ENCODE measurements at places on chromosomes 7 and 10. TPM values are rescaled to one million over a fixed set of nuclear protein-coding genes. Genes with fewer than 3 reads are reported as not detected.

GRCh38 chr7:31108097-31108657 is 56.1 kb downstream of the ADCYAP1R1 start:
- peak; percentile 3 for DNase-seq
- no peaks in the 10 kb centered on the region for H3K36me3 ChIP-seq
- no peaks in the 10 kb centered on the region for H3K4me1 ChIP-seq
- no peak overlapping the region for H3K27ac ChIP-seq

- no peak overlapping the region for H3K4me3 ChIP-seq
- H3K27ac ChIP-seq: no peak overlapping the region
- peaks cover 29% of the 10 kb centered on the region for H3K27me3 ChIP-seq
These were observed 48.4 kb downstream of the UNCX start for GRCh38 chr7:1281068-1281467.

DNA sequence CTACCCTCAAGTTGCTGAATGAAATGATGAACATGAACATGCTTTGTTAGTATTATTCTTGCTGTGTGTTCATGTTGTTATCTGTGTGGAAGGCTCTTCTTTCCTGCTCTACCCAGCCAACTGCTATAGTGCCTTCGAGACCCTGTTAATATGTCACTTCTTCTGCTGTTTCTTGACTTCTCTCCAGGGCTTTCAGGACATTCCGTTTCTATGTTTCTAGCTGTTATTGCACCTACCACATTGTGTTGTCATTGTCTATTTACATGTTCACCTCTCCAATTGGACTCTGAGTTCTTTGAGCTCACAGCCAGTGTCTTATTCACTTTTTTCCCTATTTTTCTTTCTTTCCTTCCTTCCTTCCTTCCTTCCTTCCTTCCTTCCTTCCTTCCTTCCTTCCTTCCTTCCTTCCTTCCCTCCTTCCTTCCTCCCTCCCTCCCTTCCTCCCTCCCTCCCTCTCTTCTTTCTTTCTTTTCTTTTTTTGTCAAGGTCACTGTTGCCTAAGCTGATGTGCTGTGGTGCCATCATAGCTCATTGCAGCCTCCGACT is 40.4 kb downstream of the BAMBI start:
- no peak overlapping the region for H3K27ac ChIP-seq
- peaks cover 10% of the 10 kb centered on the region for H3K27me3 ChIP-seq
- no peak overlapping the region for H3K4me3 ChIP-seq

GRCh38 chr10:80537736-80538480 is at the start of gene SH2D4B:
TSS of gene SH2D4B (plus strand) at chr10:80537902. CDS start at chr10:80538332, 430 bp downstream.
- H3K27me3 ChIP-seq: peaks cover 3% of the 10 kb centered on the region
- DNase-seq: peak; percentile 36
- peaks cover 8% of the 10 kb centered on the region for H3K4me1 ChIP-seq

GRCh38 chr7:37395618-37396259 is 52.9 kb downstream of the ELMO1 start:
- H3K27ac ChIP-seq: no peak overlapping the region
- no peak overlapping the region for H3K4me3 ChIP-seq
- no peaks in the 10 kb centered on the region for H3K27me3 ChIP-seq
- no peak for DNase-seq

Gene LRRC27
- total RNA-seq: 8.9 TPM
